Aorta (tissue), 5 donors: ENCODE measurements at places on chromosomes 6 and 20. TPM values are rescaled to one million over a fixed set of nuclear protein-coding genes. Genes with fewer than 3 reads are reported as not detected.

- no peak for DNase-seq
Measured at GRCh38 chr6:169503422-169504152, 198.2 kb downstream of the WDR27 start.

GSTA5 gene
- not detected for total RNA-seq

DNA sequence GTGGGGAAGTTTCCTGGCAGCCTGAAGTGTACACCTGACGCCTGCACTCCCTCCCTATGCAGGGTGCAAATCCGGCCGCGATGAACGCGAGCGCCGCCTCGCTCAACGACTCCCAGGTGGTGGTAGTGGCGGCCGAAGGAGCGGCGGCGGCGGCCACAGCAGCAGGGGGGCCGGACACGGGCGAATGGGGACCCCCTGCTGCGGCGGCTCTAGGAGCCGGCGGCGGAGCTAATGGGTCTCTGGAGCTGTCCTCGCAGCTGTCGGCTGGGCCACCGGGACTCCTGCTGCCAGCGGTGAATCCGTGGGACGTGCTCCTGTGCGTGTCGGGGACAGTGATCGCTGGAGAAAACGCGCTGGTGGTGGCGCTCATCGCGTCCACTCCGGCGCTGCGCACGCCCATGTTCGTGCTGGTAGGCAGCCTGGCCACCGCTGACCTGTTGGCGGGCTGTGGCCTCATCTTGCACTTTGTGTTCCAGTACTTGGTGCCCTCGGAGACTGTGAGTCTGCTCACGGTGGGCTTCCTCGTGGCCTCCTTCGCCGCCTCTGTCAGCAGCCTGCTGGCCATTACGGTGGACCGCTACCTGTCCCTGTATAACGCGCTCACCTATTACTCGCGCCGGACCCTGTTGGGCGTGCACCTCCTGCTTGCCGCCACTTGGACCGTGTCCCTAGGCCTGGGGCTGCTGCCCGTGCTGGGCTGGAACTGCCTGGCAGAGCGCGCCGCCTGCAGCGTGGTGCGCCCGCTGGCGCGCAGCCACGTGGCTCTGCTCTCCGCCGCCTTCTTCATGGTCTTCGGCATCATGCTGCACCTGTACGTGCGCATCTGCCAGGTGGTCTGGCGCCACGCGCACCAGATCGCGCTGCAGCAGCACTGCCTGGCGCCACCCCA is 1.2 kb downstream of the GPR6 start:
- no peak for DNase-seq

DNA sequence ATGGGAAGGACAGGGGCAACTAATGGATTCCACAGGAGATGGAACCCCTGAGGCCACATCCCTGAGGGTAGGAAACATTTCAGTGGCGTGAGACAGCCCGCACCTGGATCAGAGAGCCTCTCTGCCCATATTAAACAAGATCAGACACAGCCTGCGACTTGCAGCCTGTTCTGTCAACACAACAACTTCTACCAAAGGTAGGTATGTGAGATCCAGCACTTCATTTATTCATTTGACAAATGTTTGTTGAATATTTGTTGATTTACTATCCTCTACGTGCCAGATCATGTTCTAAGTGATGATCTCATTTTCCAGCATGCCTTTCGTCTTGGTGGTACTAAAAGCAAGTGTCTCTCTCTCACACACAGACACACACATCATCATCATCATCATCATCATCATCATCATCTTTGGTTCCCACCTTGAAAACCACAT is 43.2 kb upstream of the NT5E start:
- no peak for DNase-seq

DNA sequence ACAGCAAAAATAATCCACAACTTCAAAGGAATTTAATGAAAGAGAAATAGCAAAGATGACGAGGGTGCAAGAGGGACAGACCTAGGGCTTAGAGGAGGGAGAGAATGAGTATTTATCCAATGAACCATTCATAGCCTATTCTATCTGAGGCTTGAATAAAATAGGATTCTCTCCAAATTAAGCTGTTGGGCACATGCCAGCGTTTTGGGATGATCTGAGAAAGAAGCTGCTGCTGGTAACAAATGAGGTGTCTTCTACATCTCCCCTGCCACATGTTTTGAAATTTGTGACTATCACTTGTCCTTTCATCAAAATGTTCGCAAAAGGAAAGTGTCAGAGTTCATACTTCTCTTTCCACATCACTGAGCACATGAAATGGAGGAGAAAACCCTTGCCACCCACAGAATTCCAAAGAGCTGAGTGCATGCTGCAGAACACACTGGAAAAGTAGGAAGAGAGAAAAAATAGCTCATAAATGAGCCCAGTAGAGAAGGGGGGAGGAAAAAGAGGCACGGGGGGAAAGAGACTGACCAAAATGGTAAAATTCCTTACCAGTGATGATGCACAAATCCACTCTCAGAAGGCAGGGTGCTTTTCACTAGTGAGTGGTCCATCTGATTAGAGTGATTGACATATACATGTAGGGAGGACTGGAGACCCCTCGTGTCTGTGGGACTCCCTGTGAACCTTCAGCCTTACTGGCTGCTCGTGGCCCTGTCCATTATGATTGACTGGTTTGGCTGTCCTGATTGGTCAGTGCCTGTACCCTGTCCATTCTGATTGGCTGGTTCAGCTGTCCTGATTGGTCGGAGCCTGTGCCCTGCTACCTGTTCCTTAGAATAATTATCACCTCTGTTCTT is 180.5 kb downstream of the OGFRL1 start:
- DNase-seq: no peak

DNA sequence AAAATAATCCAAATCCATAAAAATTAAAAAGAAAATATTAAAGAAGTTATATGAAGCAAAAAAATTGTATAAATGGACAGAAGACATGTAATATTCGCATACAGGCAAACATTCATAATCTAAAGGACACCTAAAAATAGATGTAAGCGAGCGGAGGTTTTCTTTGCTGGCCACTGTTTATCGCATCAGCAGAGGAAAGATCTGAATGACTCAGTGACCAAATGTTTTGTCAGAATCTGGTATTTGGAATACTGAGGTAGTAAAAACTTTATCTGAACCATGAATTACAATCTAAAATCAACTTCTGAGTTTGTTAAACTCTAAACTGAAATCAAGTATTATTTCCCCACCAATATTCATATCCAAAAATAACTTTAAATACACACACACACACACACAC is 7.8 kb downstream of the TSPYL4 start:
- no peak for DNase-seq

EEF1A2 gene
- 0.88 TPM for total RNA-seq

- DNase-seq: peak; percentile 94
Measured at GRCh38 chr20:19974630-19975435, 42.3 kb upstream of the NAA20 start.

SPTLC3 gene
- 12.1 TPM for total RNA-seq

GRCh38 chr6:116158641-116159040 is 32.7 kb upstream of the COL10A1 start:
- no peak for DNase-seq

DNA sequence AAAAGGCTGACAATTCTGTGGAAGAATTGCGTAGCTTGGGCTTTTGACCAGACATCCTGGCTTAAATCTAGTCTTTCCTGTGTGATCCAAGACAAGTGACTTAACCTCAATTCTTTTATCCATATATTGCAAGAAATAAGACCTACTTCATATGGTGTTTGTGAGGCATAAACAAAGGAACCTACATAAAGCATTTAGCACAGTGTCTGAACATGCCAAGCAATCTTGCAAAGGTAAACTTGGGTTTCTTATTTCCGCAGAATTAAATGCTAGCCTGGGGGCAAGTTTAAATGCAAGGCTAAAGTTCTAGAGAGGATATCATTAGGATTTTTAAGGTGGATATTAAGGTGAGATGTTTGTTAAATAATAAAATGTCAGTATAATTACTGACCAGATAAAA is 47.9 kb downstream of the HDDC2 start:
- no peak for DNase-seq

DNA sequence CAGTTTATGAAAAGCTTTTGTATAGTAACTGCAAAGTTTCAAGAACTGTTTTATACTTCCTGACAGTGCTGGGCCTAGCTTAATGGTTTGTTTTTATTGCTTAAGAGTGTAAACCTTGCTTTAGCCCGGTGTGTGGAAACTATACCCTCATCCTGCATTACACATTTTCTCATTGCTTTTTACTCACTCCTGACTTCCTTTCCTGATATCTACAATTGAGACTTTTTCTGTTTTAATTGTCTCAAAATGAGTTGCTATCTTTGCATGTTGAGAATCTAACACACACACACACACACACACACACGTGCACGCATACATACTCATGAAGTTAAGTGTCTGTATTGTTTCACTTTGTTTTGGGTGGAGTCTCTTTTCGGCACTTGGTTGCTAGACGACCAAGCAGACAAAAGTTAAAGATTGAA is 16.7 kb downstream of the BMP2 start:
- DNase-seq: no peak

GRCh38 chr6:134074151-134075055 is 22.0 kb upstream of the SLC2A12 start:
- DNase-seq: no peak

TSBP1 gene
- not detected for total RNA-seq

GRCh38 chr20:14189794-14190402 is 147.5 kb downstream of the FLRT3 start:
- DNase-seq: no peak

SEL1L2 gene
- not detected for total RNA-seq

RAMACL gene
- total RNA-seq: 6.4 TPM

OR2H2 gene
- total RNA-seq: not detected

- no peak for DNase-seq
Measured at GRCh38 chr6:166806217-166806838, 150.0 kb downstream of the RNASET2 start.

KCNB1 gene
- 2.0 TPM for total RNA-seq

- DNase-seq: no peak
Measured at GRCh38 chr6:53529324-53530036, 15.4 kb downstream of the GCLC start.

TNXB gene
- 441 TPM for total RNA-seq

- DNase-seq: no peak
Measured at GRCh38 chr6:33915134-33915533, 111.3 kb upstream of the MLN start.

DNA sequence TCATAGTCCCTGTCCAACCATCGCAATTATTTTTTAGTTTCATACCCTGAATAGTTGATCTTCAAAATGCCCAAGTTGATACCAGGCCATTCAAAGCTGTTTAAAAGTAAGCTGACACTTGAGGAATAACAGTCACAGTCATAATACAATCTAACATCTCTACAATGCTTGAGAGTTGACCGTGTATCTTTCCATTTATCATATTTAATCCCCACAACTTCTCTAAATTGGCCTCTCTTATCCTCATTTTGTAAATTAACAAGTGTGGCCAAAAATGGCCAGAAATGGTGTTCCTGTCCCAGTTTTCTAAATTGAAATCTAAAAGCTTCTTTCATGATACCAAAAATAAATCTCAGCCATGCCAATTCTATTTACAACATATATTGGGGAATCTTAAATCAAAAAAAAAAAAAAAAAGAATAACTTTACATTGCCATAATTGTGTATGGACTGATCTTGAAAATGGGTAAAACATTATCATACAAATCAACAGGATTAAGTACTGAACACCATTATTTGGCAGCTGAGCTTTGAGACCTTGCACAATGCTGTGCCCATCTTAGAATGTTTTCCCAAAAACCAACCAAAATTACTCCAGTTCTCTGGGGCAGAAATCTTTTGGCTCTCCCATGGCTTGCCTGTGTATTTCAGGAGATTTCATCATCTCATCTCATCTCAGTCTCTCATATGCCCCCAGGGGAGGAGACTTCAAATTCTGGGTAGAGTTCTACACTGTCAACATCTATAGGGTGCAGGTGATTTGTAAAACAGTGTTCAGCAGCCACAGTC is 448.7 kb upstream of the JARID2 start:
- DNase-seq: no peak

QRSL1 gene
- total RNA-seq: 8.7 TPM

DNA sequence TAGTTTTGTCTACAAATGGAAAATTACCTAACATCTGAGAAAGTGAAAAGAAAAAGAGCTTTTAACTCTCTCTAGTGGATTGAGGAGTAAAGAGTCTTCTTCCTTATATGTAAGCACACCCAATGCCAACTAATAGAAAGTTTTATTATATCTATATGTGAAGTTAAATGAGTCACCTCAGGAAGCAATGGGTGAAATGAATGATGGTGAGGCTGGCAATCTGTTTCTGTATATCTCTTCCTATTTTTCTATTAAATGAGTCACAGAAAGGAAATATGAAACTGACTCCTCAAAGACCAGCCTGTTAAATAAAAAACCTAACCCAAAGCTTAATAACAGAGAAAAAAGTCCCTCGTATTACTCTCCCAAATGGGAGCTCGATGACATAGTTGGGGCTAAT is 71.3 kb downstream of the OTOR start:
- no peak for DNase-seq

GRCh38 chr6:132830334-132830751 is 16.0 kb downstream of the RPS12 start:
- no peak for DNase-seq

SPDEF gene
- not detected for total RNA-seq

DNA sequence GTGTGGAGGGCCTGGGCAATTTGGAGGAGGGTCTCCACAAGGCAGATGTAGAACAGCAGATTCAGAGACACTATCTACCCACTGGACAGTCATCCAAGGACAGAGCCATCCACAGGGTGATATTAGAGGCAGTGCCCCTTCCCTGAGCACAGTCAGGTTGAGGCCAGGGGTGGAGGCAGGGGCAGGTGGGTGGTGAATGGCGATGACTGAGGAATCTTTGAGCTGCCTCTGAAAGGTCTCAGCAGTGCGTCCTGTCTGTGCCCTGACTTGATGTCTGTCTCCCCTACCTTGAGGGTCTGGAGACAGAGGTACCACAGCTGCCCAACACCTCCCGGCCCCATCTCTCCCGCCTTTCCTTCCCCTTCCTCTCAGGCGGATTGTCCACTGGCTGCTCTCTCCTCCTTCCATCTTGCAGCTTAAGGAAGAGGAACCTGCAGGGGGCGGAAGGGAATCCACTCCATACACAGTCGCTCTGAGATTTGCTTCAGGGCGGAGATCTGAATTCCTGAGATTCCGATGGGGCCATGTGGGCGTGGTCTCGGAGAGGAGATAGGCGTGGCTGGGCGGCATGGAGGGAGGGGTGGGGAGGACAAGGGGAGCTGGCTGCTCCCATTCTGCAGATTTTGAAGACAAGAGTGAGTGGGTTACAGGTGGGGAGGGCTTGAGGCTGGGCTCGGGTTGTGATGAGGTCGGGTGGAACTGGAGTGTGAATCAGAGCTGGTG is 1.7 kb downstream of the MUCL3 start:
- peak; percentile 89 for DNase-seq

DNA sequence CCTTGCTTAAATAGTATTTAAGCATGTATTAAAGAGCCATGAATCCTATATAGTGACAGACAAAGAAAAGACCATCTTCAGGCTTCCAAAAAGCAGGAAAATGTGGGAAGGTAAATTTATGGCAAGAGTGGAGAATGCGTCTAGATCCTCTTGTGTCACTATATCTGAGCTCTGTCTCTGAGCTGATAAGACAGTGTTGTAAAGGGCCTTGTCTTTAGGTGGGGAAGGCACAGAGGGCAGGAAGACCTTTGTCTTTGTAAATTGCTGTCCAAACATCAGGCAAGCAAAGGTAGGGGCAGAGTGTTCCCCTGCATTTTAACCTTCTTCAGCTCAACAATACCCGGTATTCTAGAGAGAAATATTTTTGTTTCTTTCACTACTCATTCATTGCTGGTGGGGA is 33.9 kb upstream of the MBOAT1 start:
- DNase-seq: no peak
